ENCODE measurements at places on chromosomes 7 and 10.

DNA sequence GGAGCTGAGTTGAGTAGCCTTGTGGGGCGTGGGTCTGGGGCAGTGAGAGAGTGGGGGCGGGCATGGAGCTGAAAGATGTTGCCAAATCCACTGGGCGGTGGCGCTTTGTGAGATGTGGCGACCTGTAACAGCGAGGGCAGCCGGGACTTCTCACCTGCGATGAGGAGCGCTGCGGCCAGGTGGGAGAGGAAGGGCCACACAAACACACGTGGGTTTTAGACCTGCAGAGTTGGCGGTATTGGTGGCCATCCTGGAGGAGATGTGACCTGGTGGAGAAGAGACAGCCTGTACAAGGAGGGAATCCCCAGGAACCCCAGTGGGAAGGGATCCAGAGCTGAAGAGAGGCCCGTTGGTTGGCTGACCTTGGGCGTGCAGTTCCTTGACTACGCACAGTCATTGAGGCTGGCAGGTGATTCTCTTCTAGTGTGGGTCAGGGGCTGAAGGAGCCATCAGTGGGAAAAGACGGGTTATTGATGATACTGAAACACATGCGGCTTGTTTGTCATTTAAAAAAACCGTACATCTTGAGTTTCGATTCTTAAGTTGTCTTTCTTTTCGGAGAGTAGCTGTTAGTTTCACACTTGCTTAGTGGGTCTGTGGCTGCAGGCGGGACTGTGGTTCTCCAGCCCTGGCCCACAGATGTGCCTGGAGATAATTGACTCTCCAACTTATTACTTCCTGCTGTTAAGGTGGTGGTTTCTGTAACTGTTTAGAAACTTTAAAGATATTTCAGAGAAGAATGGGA lies 2.4 kb downstream of the CHST12 start:
- no peak for DNase-seq

DNA sequence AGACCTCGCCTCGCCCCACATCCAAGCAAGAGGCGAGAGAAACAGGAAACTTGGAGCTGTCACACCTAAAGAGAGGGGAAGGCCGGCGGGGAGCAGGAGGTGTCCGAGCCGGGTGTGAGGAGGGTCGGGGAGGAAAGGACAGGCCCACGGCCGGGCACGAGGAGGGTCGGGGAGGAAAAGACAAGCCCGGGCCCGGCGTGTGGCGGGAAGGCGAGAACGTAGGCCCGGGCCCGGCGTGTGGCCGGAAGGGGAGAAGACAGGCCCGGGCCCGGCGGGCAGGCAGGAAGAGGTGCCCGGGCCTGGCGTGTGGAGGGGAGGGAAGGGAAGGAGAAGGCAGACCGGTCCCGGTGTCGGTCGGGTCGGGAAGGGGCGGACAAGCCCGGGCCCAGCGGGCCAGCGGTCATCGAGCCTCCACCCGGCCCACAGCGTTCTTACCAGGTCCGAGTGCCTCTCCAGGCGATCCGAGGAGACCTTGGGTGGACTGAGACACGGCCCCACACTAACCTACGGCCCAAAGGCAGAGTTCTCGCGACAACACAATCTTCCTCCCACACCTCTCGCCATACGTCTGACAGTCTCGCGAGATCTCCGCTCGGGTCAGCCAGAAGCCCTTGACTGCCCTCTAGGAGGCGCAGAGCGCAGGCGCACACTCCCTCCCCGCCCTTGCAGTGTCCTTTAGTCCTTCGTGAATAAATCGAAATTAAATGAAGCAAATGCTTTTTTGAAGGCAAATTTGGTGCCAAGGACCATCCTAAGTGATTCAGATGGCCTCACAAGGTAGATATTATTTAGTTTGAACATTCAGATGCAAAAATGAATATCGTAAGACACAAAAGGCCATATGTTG lies at the start of gene NCOA4:
TSS of gene NCOA4 (minus strand) at position 533 of the 847 bp plus-strand sequence. CDS start 13,943 bp downstream, outside the sequence.
- peak; percentile 95 for DNase-seq

DNA sequence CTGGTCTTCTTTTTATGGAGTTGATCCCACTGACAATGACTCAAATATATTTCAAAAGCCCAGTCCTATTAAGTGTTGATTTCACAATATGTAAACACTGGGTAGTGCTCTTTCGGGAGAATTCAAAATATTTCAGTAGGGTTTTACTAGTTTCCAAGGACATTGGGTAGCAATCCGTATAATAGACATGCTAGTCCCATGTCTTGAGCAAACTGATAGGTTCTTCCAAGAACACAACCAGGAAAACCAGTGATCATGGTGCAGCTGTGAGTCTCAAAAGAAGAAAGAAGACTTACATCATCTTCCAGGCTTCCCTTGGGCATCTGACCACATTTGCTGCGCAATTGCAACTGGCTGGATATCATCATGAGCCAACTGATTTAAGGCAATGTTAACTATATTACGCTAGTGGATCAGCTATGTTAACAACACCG lies 59.3 kb upstream of the APBB1IP start:
- DNase-seq, result no peak

- DNase-seq, result peak; percentile 69
Measured at GRCh38 chr7:39950473-39951225, 593 bp downstream of the CDK13 start.

DNA sequence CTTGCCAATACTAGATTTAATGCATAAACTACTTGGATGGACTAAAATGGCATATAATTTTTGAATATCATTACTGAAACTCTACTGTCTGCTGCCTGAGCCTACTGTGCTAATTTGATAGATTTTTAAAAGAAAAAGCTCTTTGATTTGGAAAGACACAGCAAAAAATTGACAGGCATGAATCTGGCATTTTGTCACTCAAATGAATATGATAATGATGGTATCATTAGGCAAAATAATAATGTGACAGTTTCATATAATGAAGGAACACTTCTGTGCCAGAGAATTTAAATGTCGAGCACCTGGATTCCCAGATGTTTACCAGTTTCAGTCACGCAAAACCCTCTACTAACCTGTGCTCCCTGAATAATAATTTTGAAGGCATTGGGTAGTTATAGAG lies 60.0 kb upstream of the SLC13A1 start:
- no peak for DNase-seq

- no peak for DNase-seq
Measured at GRCh38 chr7:142337054-142338001, 79.5 kb upstream of the PRSS58 start.

DNA sequence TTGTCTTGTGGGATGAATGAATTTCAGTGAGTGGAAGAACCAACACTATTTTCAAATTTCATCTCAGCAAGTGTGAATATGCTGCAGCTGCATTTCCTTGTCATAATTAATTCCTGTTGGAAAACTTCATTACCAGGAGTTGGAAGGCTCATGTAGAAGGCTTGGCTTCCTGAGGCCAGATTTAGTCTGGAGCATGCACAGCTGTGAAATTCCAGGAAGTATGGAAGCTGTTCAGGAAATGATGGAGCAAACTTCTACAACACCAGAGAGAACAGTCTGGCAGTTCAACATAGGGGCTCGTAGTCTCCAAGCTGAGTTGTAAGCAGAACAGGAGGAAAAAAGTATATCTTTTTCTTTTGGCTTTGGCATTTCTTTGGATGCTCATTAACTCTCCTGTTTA lies 1439.9 kb upstream of the CELF2 start:
- DNase-seq, result no peak

DNA sequence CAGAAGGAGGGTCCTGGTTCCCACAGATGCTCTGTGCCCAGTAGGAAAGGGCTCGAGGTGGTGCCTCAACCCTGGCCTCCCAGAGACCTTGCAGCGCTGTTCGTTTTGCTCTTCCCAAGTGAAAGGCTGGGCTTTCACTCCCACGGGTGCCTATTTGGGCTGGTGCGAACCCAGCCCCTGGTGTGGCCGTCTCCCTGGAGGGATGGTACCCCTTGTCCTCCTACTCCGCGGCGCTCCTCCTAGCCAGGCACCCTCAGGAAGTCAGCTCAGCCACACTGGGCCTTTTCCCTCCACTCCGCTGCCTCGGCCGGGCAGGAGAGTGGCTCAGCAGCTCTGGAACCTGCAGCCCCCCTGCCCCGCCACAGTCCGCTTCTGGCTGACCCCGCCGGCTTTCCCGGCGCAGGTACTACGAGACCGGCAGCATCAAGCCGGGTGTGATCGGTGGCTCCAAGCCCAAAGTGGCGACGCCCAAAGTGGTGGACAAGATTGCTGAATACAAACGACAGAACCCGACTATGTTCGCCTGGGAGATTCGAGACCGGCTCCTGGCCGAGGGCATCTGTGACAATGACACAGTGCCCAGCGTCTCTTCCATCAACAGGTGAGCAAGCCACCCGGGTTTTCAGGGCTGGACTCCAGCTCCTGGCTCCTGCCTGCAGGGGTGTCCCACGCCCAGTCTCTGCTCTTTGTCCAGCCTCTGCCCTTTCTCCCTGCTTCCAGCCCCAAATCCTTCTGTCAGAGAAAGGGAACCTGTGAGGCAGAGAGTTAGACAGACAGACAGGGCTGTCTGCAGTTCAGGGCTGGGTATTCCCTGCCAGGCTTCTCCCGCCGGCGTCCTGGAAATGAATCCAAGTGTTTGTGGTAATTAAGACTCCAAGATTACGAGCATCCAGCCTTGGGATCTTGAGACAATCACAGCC lies 5.2 kb downstream of the PAX2 start:
- DNase-seq, result no peak

DNA sequence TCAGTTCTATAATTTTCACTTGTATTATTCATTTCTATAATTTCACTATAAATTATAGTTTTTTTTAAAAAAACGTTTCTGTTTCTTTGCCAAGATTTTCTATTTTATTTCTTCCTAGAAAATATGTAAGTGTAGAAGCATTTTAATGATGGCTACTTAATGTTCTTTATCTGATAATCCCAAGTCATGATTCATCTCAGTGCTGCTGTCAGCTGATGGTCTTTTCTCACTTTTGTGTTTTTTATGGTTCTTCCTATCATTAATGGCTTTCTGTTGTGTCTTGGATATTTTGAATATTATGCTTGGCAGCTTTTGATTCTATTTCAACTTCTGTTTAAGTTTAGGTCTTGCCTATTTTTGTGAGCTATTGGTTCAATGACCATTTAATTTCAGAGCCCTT lies 268.6 kb downstream of the BAMBI start:
- DNase-seq, result no peak
